AG04449 (cell line): ENCODE measurements at places on chromosomes 5 and 9.
A peak's percentile ranks its signal among the peaks of the same experiment; 100 is the strongest.

GRCh38 chr9:123113185-123113584 lies 79.7 kb downstream of the GPR21 start:
- DNase-seq = no peak

GRCh38 chr9:32401488-32401887 lies 17.0 kb downstream of the ACO1 start:
- no peak for DNase-seq

GRCh38 chr5:149667829-149668330 lies 62.2 kb upstream of the PPARGC1B start:
- DNase-seq = no peak

- DNase-seq = no peak
Measured at GRCh38 chr9:38228331-38229103, 159.5 kb upstream of the SHB start.

GRCh38 chr9:7067169-7067568 lies 309.4 kb downstream of the KDM4C start:
- DNase-seq = no peak

DNA sequence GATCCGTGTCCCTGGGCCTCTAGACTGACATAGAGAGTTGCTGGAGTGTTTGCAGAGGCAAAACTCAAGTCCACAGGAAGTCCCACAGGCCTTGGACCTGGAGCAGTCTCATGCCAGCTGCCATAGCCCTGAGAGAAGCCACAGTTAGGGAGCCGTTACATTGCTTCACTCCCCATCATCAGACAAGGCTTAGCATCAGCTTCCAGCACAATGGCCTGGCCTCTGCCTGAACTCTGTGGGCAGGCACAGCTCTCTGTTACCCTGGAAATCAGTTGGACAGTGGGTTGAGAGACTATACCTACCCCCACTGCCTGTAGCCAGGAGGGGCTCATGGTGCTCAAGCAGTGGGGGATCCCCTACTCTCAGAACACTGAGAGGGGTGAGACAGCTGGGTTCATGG lies 16.2 kb upstream of the C9orf72 start:
- DNase-seq = no peak

- no peak for DNase-seq
Measured at GRCh38 chr5:132467287-132467984, 23.1 kb downstream of the IRF1 start.

DNA sequence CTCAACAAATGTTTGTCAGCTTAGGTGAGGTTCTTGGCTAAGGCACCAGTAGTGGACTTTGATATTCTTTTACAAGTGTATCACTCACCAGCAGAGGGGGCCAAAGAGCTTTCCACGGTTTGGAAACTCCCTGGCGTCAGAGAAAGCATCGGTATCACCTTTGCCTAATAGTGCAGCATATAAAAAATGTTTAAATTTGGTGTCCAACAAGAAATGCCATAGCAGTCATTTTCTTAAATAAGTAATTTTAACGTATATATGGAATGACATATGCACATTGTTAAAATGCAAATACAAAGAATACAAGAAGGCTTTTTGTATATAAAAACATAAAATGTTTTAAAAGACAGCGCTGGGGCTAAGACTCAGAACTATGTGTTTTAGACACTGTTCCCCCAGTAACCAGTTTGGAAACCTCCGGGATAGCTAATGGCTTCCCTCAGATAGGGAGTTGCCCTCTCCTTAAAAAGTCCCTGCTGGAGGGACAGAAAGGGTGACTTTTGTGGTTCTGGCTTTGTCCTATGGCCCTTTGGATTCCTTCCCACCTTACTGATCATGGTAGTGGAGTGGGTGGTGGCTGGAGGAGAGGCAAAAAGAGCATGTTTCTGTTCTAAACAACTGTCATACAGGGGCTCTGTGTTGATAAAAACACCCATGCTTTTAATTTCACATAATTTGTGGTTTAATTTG lies 124.6 kb downstream of the GPBP1 start:
- DNase-seq = peak; percentile 24

GRCh38 chr5:170565072-170565471 lies 61.3 kb downstream of the KCNIP1 start:
- DNase-seq = no peak

DNA sequence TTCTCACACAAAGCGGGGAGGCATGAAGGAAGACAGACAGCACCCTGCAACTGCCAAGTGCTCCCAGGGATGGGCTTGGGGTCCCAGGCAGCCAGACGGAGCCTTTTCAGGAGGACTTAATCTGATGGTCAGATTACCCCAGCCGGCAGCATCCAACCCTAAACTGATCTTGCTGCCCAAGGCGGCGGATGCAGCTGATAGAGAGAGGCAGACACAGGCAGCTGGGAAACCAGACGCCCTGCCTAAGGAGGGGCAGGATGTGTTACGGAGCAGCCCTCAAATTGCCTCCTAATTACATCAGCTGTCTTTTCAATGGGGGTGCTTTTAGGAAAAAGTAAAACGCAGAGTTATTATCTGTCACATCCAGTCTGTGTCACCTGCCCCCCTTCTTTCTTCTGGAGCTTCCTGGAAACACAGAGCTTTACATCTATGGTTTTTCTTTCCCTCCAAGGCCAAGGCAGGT lies 190.9 kb upstream of the PANK3 start:
- no peak for DNase-seq

- no peak for DNase-seq
Measured at GRCh38 chr5:135455876-135456237, 3.7 kb upstream of the TIFAB start.

GRCh38 chr9:35649431-35650340 lies 1.0 kb downstream of the SIT1 start:
- no peak for DNase-seq

DNA sequence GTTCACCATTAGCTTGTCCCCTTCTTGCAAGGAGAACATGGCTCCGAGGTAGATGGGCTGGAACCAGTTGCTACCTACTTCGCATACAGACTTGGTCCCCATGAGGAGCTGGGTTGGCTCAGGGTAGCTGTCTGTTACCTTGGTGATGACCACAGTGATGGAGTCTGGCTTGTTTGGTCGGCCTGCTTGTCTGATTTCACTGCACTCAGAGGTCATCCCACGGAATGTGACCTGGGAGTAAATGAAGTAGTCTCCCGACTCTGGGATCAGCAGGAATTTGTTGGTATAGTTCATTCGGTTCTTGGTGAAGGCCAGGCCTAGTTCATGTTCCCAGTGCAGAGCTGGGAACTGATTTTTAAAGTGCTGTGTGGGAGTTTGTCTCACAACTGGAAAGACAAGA lies 15.3 kb downstream of the TNFSF15 start:
- no peak for DNase-seq

GRCh38 chr5:18281947-18282581 lies 647.8 kb downstream of the TAF11L14 start:
- DNase-seq = peak; percentile 9

- DNase-seq = peak; percentile 64
Measured at GRCh38 chr5:157290156-157290980, 24.4 kb downstream of the CYFIP2 start.

DNA sequence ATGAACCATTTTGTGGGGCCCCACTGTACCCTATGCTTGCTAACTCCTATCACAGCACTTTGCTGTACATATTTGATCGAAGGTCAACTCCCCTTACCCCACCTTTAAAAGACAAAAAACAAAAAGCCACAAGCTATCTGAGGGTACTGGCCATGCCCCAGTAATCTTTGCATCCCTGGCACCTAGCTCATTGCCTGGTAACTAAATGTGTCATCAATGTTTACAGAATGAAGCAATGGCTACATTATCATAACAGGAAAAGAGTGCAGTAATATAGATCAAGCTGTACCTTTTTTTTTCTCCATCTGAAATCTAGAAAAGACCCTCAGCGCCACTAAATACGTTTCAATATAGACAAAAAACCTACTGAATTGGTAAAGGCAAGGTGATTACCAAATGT lies 188.0 kb downstream of the ELAVL2 start:
- DNase-seq = no peak

GRCh38 chr5:14295610-14296009 lies 152.5 kb downstream of the TRIO start:
- no peak for DNase-seq

- DNase-seq = no peak
Measured at GRCh38 chr5:527646-528628, 3.7 kb upstream of the SLC9A3 start.
